ENCODE measurements at places on chromosomes 2 and 18.

DNA sequence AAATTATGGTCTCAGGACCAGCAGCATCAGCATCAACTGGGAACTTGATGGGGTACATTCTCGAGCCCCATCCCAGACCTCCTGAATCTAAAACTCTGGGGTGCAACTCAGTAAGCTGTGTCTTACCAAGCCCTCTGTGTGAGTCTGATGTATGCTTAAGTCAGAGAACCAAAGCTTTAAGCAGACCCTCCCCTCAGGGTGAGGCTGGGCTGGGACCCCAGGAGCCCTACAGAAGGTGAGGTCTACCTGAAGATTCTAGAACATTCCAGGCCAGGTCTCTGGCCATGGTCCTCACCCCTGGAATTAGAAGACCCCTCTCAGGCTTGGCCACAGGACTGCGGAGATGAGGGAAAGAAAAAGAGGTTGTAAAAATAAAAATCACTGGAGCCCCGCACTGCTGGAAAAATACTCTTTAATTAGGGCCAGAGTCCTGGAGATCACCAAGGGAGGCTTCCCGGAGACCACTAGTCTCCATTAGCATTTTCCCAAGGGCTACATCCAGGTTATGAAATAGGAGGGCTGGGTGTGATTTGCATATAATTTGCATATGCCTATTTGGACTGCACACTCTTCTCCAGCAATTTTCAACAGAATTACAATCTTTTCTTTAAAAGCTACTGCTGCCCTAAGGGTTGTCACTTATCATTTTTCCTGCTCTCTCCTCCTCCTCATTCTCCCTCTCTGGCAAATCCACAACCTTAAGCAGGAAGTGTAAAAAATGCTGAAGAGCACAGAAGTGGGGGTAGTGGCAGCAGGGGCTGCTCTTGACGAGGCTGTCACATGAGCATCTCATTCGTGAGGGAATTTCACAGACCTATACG lies 100.2 kb downstream of the ZBTB7C start:
- DNase-seq, result no peak

DNA sequence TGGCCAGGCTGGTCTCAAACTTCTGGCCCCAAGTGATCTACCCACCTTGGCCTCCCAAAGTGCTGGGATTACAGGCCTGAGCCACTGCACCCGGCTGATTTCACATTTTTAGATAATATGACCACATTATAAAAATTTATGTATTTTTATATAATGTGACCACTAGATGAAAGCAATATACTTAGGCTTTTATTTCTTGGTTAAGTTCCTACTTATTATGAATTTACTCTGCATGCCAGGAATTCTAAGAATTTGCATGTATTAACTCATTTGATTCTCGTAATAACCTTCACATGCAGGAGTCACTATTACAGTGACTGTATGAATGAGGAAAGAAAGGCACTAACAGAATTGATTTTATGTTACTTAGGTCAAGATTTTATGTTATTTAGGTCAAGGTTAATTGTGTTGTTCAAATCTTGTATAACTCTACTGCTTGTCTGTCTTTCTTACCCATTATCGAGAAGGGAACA lies 25.6 kb upstream of the CASP8 start:
- no peak for DNase-seq

GRCh38 chr18:54829856-54830255 lies 1.6 kb downstream of the RAB27B start:
- DNase-seq, result no peak

DNA sequence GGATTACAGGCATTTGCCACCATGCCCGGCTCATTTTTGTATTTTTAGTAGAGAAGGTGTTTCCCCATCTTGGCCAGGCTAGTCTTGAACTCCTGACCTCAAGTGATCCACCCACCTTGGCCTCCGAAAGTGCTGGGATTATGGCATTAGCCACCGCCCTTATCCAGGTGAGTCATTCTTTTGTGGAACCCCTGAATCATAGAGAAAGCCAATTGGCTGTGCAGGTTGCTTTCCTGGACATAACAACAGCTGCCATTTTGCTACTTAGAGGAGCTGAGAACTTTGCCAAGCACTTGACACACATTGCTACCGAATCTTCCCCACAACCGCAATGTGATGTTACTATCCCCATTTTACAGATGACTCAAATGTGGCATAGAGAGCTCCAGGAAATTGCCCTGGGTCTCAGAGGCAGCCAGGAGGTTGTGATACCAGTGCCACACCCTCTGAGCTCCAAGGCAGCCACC lies 36.0 kb downstream of the SETBP1 start:
- no peak for DNase-seq

Measured in stimulated activated CD4-positive, alpha-beta T cell treated with anti-CD3 and anti-CD28 coated beads, TNF-alpha, amount 100 ng/mL, for 1 hour (primary cell).